ENCODE measurements at places on chromosomes 3 and 15.

- no peak for DNase-seq
Observed at GRCh38 chr3:126816298-126816697, 112.3 kb downstream of the CHCHD6 start.

DNA sequence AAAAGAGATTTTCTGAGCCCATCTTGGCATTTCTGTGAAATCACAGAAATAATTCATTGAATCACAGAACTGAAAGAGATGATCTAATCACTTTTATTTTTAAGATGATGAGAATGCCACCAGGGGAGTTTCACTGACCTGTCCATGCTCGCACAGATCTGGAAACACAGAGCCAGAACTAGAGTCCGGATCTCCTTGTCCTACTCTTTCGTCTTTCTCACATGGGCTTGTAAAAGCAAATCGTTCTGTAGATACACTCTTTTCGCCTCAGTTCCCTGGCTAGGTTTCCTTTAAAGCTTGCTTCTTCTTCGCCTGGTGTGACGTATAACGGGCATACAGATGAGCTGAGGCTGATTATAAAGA is 122.5 kb upstream of the SPRED1 start:
- no peak for DNase-seq

DNA sequence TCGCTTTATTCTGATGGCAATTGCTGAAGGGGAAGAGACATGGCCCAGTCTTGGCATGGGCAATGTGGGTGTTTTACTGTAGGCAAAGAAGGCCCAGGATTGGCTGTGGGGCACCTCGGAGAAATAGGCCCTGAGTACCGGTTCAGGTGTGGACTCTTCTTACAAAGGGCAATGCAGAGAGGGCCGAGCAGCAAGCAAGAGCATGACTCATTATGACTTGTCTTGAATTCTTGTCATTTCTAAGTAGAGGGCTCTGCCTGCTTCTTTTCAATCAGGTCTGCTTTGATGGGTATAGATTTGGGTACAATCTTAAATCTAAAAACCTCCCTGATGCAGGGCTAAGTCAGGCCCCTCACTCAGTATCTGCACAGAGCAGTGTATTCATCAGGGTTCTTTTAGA is 14.8 kb upstream of the BUB1B start:
- DNase-seq = no peak

- DNase-seq = no peak
Observed at GRCh38 chr3:13762906-13763305, 117.0 kb downstream of the WNT7A start.

DNA sequence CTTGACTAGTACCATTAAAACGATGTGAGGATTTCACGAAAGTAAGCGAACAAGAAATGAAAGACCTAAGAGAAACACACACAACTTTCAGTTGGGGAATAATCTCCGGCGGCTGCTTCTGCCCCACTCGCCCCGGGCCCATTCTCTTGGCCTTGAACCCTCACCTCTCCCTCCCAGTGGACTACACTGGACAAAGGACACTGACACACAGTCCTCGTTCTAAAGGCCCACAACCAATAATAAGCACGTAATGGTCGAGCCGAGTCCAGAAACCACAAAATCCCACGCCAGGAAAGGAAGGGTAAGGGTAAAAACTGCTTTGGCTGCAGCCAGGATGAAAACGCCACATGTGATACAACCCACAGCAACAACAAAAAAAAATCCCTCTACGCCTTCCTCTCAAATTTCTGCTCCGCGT is 469 bp downstream of the ZNF770 start:
- DNase-seq = no peak

DNA sequence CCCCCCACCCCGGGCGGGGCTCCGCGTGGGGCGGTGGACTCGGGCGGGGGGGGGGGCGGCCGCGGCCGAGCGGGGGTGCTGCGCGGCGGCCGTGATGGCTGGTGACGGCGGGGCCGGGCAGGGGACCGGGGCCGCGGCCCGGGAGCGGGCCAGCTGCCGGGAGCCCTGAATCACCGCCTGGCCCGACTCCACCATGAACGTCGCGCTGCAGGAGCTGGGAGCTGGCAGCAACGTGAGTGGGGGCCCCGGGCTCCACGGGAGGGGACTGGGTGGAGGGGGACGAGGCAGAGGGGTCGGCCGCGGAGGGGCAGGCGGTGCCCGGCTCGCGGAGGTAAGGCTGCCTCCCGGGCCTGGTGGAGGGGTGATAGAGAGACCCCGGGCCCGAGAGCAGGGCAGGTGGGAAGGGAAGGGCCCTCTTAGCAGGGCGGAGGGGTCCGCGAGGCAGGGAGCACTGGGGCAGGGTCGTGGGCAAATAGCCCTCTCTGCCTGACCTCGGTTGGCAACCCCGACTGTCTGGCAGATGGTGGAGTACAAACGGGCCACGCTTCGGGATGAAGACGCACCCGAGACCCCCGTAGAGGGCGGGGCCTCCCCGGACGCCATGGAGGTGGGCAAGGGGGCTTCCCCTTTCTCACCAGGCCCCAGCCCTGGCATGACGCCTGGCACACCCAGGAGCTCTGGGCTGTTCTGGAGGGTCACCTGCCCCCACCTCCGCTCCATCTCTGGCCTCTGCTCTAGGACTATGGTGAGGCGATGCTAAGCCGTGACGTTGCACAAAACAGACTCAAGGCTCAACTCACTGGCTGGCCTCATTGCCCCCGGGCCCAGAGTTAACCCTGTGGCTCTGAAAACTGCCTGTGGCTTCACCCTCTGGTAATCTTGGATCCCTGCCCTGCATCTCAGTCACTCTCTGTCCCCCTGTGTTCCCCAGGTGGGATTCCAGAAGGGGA is at the start of gene ECE2:
Gene ECE2 (plus strand): TSS at position 62 of the 950 bp plus-strand sequence. CDS start 132 bp downstream, at position 194.
- no peak for DNase-seq

Measured in hematopoietic multipotent progenitor cell treated with erythropoietin and hydrocortisone succinate and interleukin-3 and kit ligand, for 15 days (in vitro differentiated cells).